ENCODE measurements at places on chromosomes 12 and 14.

DNA sequence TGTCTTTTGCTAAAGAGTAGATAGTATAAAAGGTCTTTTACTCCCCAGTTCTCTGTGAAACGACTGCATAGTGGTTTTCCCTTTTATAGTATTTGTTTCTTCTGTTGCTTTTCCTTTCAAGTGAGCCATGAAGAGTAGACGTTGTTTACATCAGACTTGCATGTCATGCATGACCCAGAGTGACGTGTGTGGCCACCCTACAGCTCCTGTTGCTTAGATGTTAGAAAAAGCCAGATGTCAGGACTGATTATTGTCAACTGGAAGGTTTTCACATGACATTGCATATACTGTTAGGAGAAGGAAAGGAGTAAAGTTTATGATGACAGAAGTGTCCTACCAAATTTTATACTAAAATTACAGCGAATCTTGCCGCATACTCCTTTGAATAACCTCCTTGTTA is 1.3 kb upstream of the RD3L start:
- H3K4me1 ChIP-seq: no peaks in the 10 kb centered on the region
- H3K36me3 ChIP-seq: no peaks in the 10 kb centered on the region
- H3K4me3 ChIP-seq: no peak overlapping the region
- H3K27me3 ChIP-seq: peaks cover 12% of the 10 kb centered on the region
- DNase-seq: no peak

DNA sequence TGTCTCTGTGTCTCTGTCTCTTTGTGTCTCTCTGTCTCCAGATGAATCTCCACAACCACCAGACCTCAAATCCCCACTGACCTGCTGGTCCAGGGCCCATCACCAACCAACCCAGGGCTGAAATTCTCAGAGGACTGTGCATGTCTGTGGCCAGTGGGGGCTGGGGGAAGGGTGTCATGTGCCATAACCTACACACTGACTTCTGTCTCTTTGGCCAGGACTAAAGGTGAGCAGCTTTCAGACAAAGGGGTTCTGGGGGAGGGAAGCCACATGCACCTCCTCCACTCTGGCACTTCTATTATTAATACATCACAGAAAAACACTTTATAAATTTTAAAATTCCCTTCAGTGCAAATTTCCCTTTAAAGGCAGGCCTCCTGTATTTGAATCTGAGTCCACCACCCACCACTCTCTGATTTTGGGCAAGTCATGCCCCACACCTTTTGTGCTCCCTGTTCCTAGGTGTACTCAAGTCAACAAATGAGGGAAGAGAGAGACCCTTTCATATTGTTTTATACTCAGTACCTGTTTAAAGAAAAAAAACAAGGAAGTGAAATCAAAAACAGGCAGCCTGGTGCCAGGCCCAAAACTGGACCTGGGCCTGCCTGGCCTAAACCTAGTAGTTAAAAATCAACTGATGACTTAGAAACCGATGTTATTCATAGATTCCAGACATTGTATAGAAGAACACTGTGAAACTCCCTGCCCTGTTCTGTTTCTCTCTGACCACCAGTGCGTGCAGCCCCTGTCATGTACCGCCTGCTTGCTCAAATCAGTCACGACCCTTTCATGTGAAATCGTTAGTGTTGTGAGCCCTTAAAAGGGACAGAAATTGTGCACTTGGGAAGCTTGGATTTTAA is 80.2 kb downstream of the TUNAR start:
- H3K27me3 ChIP-seq: no peaks in the 10 kb centered on the region
- H3K4me3 ChIP-seq: no peak overlapping the region
- H3K36me3 ChIP-seq: no peaks in the 10 kb centered on the region
- H3K4me1 ChIP-seq: no peaks in the 10 kb centered on the region
- H3K27ac ChIP-seq: no peak overlapping the region
- DNase-seq: no peak

GRCh38 chr12:9406564-9407424 is 198.6 kb upstream of the PZP start:
- no peaks in the 10 kb centered on the region for H3K36me3 ChIP-seq
- no peak overlapping the region for H3K27ac ChIP-seq
- no peaks in the 10 kb centered on the region for H3K4me1 ChIP-seq

DNA sequence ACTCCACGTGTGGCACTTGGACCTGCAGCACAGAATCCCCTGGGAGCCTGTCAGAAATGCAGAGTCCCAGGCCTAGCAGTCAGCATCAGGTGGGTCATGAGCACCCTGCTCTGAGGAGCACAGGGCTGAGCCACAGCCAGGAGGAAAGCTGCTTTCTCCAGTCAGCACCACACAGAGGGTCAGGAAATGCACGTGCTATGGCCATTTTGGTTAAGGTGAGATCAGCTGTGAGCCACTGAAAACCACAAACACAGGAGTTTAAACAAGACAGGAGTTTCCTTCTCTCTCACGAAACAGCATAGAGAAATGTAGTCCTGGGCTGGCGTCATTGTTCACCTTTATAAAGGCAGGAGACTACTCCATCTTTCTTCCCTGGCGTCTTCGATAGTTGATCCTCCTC is 204.5 kb upstream of the SFSWAP start:
- H3K27me3 ChIP-seq: no peaks in the 10 kb centered on the region
- no peak for DNase-seq
- H3K4me1 ChIP-seq: peaks cover 8% of the 10 kb centered on the region
- no peak overlapping the region for H3K4me3 ChIP-seq
- no peak overlapping the region for H3K27ac ChIP-seq

GRCh38 chr14:21275261-21275858 is 4.5 kb upstream of the RPGRIP1 start:
- H3K27ac ChIP-seq: no peak overlapping the region
- no peaks in the 10 kb centered on the region for H3K27me3 ChIP-seq
- H3K36me3 ChIP-seq: no peaks in the 10 kb centered on the region
- H3K4me1 ChIP-seq: peaks cover 6% of the 10 kb centered on the region

DNA sequence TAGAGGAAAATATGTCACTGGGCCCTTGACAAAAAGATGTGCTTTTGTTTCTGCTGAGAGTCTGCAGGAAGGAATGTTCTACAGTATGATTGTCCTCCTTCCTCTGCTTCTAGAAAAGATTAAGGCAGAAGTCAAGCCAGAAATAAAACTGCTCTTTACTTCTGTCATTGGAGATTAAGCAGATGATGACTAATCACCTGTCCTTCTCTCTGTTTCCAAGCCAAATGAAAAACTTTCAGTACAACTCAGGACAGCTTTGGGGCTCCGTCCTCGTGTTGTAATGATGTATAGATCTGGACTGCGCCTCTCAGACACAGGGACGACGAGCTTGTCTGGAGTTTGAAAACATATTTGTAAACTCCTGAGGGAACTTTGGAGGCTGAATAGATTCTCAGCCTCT is 159.3 kb downstream of the DYRK2 start:
- H3K4me1 ChIP-seq: peaks cover 25% of the 10 kb centered on the region
- H3K27ac ChIP-seq: no peak overlapping the region
- no peak for DNase-seq

DNA sequence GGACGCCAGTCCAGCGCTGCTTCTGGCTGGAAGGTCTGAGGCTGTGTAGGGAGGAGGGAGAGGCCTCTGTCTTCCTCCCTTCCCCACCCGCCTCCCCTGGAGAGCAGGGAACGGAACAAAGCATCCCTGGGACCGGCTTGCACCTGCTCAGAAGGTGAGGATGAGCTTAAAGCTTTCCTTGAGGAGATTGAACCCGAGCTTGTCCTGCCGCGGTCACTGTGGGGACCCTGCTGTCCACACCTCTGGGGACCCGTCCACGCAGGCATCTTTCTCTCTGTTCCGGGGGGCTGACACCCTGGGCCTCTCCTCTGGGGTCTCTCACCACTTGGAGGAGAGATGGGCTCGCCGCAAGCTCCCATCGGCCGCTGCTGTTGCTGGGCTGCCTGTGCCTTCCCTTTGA is 33.2 kb upstream of the SFSWAP start:
- no peaks in the 10 kb centered on the region for H3K27me3 ChIP-seq
- no peak for DNase-seq
- no peak overlapping the region for H3K4me3 ChIP-seq
- peaks cover 17% of the 10 kb centered on the region for H3K4me1 ChIP-seq
